ENCODE measurements at places on chromosomes 3 and 15.

GRCh38 chr3:174355505-174355904 lies 503.6 kb upstream of the NAALADL2 start:
- no peak for DNase-seq

DNA sequence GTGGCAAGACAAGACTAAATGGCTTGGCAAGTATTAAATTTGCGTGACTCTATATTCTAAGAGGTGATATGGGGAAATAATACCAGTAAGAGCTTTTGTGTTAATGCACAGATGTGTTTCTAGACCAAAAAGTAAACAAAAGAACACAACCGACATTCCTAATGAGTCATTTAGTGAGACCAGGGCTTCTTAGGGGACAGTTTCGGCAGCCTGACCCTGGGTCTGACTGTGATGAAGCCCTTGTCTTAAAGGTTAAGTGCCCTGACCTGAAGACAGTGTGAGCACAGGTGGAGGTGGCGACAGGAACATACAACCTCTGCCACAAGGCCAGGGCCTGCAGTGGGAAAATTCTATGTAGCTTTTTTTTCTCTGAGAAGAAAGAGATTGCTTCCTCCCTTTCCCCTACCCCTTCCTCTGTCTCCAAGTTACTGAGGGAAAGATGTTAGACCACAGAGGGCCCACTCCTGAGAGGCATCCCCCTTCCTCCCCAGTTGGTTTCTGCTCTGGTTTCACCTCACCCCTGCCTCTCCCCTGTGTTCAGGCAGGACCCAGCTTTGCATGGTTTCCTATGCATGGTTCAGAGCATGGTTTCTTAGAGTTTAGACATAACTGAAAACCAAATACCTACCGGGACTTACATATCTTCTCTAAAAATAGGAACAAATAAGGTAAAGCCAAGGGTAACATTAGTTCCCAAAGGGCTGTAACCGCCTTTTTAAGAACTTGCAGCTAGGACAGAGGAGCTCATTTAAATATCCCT lies 24.8 kb upstream of the CMTM7 start:
- no peak for DNase-seq

DNA sequence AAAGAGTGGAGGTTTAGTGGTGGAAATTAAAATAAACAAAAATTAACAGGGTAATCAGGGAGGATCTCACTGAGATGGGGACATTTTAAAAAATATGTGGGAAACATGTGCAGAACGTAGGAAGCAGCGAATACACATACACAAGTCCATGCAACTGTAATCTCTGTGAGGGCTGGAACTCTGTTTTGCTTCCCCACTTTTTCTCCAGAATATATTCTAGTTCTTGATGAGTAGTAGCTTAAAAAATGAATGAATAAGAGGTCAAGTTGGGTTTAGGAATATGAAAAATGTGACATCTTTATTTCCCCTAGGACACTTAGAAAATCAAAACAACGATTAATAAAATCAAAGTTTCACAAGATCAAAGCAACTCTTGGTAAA lies 312.2 kb upstream of the ZNF717 start:
- DNase-seq = no peak

DNA sequence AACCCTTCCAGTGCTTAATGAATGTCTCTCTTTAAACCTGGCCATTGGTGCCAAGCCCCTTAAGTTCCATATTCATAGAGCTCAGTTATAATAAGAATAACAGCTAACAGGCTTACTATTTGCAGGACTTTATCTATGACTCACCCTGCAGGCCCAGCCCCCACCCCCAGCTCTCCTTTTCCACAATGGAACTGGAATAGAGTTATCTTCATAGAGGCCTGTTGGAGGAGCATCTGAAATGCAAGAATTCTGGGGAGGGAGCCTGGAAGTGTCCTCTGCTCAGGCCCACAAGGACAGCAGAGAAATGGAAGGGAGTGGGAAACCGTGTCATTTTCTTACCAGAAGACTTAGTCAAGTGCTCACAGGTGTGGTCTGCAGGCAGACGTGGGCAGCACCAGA lies 52.8 kb downstream of the SEMA5B start:
- DNase-seq = no peak

DNA sequence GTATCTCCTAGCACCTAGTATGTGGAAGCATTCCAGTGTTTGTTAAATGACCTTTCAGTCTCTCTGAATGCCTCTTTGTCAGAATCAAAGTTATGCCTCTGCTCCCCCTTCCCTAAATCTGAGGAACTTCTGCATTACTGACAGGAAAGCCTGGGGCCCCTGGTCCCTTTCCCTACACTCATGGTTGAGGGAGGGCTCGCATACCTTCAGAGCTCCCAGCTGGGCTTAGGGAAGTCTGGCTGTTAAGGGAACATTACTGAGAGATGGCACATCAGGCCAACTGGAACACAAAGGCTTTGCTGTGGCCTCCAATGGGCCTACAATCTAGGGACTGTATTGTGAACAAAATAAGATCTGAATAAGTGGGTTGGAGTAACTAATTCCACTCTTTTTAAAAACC lies 10.3 kb downstream of the PKM start:
- no peak for DNase-seq

- no peak for DNase-seq
Measured at GRCh38 chr15:74403588-74403919, 30.2 kb downstream of the SEMA7A start.

DNA sequence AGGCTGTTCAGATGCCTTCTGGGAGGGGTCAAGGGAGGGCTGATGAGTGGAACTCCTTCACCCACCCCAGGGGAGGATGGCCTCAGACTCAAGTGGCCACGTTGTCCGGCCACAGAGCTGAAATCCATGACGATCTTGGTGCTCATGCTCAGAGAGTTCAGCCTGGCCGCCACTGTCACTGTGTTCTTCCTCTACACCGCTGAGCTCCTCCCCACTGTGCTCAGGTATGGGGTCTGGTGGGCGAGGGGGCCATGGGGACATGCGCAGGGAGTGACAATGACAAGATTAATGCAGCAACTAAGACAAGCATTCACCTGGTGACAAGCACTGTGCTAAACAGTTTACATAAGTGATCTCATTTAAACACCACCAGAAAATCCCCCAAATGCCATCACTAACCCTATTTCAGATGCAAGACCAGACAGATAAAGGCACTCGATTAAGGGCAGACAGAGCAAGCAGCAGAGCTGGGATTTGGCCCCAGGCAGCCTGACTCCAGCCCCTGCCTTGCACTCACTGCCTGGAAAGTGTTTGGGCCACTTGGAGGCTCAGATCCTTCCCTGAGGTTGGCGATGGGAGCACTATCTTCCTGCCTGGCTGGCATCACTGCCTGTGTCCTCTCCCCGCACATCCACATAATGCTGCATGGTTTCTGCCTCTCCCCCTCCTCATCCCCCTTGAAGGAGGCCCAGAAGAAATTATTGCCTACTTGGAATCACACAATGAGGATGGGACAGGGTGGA lies 30.9 kb upstream of the XYLB start:
- no peak for DNase-seq

Data from liver (tissue), 10 donors.